ENCODE measurements at places on chromosomes 6 and 20. TPM values are rescaled to one million over a fixed set of nuclear protein-coding genes. Genes with fewer than 3 reads are reported as not detected.

Gene FRK
- 1.3 TPM for total RNA-seq

Gene NOX3
- not detected for total RNA-seq

Gene KIF25
- not detected for total RNA-seq

Gene GLP1R
- not detected for total RNA-seq

Gene HMGN4
- total RNA-seq = 161 TPM

Gene POPDC3
- not detected for total RNA-seq

Gene CCM2L
- not detected for total RNA-seq

Gene DNMT3B
- 7.1 TPM for total RNA-seq

Gene BTBD9
- 11.3 TPM for total RNA-seq

Gene TBXT
- total RNA-seq = not detected

Gene KIF6
- 2.7 TPM for total RNA-seq

Gene ZNF391
- total RNA-seq = 6.6 TPM

Gene TBX18
- not detected for total RNA-seq

Gene BHLHE23
- total RNA-seq = not detected

Gene EYS
- 0.99 TPM for total RNA-seq

DNA sequence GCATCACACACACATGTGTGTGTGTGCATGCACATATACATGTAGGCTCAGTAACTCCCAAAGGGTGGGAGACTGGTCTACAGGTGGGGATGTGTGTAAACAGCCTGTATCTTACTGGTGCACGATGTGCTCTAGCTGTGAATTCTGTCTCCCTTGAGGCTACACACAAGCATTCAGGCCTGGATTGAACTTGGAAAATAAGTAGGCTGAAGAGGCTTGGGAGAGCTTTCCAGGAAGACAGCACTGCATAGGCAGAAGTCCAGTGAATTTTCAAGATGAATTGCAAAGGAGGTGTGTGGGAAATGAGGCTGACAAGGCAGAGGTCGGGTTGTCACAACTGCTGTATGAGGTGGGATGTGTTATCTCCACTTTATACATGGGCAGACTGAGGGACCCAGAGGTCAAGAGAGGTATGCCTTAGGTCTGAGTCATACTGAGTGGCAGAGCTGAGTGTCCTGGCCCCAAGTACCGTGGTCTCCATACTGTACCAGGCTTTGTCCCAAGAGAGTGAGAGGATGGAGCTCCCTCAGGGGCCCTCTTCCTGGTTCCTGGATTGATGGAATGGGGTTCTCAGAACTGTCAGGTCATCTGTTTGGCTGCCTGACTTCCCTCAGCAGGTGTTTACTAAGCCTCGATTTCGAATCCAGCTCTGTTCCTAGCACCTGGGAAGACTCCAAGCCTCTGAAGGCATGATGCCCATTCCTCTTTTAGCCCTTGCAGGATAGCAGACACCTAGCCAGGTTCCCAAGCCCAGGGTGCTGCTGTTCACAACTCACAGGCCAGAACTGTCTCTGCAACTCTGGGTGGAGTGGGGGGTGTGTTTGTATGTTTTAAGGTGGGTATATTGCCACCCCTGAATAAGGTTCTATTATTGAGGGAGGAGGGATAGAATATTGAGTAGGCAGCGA lies 14.4 kb downstream of the SNPH start:
- DNase-seq = peak; percentile 72

DNA sequence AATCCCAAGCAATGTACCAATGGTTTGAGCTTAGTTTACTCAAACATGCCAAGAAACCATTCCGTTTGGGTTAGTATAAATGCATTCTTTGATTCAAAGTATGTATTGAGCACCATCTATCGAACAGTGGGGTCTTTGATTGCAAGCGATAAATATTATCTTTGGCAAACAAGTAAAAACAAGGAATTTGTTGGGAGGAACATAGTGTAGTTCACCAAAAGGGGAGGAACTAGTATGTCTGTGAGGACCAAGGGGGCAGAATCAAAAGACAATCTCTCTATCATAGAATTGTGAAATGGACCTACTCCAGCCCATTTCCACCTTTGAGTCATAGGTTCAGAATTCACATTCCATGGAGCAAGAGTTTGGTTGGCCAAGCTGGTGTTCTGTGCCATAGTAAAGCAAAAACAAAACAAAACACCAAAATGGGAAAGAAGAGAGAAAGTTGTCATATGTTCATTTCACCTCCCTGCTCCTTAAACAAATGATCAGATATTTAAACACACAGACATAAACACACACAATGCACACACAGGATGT lies 266.0 kb downstream of the TSHZ2 start:
- peak; percentile 80 for DNase-seq

GRCh38 chr20:25695532-25696370 lies 902 bp downstream of the ZNF337 start:
- DNase-seq = peak; percentile 38

DNA sequence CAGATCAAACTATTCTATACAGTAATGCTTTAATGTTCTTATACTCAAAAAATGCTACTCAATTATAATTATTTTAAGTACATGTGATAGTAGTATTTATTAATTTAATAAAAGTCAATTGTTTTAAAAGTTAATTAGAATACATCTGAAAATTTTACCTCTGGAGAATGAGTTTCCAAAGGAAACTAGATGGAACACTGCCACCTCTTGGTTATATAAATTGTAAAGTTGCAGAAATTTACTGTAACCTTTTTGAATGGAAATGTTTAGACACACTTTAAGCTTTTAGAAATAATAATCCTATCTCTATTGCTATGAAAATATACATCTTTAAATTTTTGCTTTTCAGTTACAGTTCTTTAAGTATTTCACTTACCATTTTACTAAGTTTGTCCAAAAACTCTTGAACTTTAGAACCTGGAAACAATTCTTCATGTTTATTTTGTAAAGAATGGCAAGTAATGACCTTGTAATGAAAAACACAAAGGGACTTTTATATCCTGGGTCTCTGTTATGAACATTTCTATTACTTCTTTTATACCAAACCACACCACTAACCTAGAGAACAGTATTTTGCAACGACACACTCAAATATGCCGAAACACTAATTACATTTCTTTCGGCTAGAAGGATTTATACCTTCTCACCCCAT lies 10.9 kb upstream of the BMP5 start:
- DNase-seq = peak; percentile 51

- no peak for DNase-seq
Observed at GRCh38 chr6:142918339-142919042, 26.5 kb downstream of the HIVEP2 start.

DNA sequence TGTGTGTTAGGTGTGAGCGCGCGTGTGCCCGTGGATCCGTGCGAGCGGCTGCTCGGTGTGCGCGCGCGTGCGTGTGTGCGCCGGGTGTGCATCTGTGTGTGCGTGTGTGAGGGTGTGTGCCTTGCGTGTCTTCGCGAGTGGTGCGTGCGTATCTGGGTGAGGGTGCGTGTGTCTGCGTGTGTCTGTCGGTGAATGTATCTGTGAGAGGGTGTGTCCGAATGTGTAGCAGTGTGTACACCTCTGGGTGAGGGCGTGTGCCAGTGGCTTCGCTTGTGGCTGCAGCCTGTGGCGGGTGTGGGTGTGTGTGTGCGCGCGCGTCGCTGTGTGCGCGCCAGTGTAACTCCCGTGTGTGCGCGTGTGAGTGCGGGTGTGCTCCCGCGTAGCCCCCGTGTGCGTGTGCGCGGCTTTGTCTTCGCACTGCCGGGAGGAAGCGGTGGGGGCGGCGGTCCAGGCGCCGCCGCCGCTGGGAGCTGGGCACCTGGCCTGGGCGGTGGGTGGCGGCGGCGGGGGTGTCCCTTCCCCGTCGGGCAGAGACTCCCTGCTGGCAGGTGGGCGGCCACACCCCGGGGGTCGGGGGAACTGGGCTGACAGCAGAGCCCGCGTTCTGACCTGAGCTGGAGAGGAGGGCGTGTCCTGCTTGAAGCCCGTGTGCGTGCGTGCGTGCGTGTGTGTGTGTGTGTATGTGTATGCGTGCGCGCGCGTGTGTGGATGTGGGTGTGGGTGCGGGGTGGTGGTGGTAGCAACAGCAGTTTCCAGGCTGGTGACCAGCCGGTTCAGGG lies 61.3 kb upstream of the EPB41L1 start:
- peak; percentile 51 for DNase-seq

GRCh38 chr6:14063756-14064155 lies 53.8 kb upstream of the CD83 start:
- DNase-seq = no peak

DNA sequence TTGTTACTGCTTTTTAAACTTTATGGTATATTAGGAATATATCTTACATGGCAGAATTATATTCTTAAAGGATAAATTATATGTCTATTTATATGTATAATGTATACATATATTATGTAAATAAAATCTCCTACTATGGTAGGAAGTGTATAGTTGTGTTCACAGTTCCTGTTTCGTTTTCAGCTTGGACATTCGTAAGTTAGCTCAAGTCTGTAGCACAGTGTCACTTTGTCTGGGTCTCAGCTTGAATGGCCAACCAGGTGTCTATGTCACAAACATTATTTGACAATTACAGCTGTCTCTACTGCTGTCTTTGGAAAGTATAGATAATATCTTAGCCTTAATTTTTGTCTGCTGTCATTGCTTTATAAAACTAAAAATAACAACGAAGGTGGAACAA lies 303.9 kb downstream of the CDKAL1 start:
- no peak for DNase-seq

GRCh38 chr6:85944776-85945175 lies 302.1 kb upstream of the SYNCRIP start:
- DNase-seq = no peak

GRCh38 chr6:160039441-160039840 lies 70.6 kb downstream of the IGF2R start:
- DNase-seq = no peak

DNA sequence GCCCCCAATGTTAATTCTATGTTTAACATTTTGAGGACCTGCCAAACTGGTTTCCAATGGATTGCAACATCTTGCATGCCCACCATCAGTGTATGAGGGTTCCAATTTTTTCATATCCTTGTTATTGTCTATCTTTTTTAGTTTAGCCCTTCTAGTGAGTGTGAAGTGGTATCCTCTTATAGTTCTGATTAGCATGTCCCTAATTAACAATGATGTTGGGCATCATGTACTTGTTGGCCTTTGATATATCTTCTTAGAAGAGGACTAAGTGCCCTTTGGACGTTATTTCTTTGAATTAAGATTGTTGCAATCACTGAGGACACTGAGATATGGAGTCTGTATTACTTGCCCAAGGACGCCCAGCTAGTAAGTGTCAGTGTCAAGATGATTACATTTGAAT lies 22.3 kb downstream of the GCNT2 start:
- no peak for DNase-seq

DNA sequence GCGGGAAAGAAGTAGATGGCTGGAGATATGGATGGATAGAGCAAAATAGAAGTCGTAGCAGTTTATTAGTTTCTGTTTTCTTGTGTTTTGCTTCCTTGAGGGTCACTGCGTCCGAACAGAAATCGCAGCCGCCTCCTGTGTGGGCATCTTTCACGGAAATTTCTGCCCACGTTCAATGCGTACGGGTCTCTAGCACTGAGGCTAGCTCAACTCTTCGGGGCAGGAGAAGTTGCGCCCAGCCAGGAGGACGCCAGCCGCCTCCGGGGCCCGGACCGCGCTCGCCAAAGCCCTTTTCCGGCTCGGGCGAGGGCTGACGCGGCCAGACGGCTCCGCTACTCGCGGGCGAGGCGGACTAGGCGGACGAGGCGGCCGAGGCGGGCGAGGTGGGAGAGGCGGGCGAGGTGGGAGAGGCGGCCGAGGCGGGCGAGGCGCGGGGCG lies 814 bp downstream of the TFAP2B start:
- DNase-seq = no peak

GRCh38 chr6:150247803-150248202 lies 105.0 kb downstream of the PPP1R14C start:
- DNase-seq = no peak

- DNase-seq = no peak
Observed at GRCh38 chr6:1574890-1575209, 34.9 kb upstream of the FOXC1 start.

- no peak for DNase-seq
Observed at GRCh38 chr6:16498957-16499356, 260.6 kb downstream of the GMPR start.

- no peak for DNase-seq
Observed at GRCh38 chr20:11377761-11378160, 539.9 kb upstream of the BTBD3 start.

GRCh38 chr6:31943742-31944141 lies 2.2 kb upstream of the CFB start:
- DNase-seq = no peak

- peak; percentile 70 for DNase-seq
Observed at GRCh38 chr6:154638369-154638768, 94.8 kb upstream of the SCAF8 start.

GRCh38 chr6:156016186-156016976 lies 560.7 kb upstream of the NOX3 start:
- peak; percentile 68 for DNase-seq

GRCh38 chr6:112030961-112031660 lies 22.8 kb upstream of the CCN6 start:
- DNase-seq = no peak

DNA sequence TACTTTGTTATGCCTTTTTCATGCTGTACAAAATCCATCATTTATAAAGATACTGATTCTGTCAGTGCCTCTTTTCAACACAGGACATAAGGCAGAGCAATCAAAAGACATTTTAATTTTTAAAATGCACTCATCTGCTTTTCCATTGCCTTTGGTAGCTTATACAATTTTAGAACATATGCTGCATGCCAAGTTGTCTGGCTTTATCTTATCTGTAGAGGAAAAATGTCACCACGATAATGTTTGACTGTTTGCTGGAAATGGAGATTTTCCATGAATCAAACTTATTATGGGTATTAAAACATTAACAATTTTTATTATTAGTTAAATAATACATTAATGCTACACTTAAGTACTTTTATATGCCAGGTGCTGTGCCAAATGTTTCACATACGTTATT lies 50.5 kb downstream of the NKAIN2 start:
- DNase-seq = no peak

DNA sequence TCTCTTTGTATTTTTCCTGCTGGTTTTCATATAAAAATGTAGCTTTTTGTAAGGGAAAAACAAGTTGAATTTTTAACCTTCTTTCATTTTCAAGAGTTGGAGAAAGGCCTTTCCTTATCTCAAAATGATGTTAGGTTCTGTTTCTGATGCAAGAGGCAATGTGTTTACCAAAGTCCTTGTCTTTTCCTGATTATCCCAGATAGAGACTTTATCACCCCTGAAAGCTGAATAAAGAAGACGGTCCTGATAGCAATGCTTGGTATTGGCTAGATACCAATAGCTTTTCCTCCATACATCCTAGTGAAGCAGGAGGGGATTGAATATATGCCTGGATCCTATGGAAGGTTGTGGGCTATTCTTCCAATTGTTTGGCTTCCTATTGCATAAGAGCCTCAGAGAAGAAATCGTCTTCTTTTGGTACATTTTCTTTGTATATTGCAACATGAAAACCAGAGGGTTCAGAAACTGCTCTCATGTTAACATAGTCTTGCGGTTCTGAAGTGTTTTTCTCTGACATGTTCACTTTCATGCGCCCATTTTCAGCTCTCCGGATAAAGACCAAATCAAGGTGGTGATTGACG lies 5.5 kb downstream of the PNLDC1 start:
- no peak for DNase-seq

GRCh38 chr6:125906158-125906998 lies 50.2 kb upstream of the HINT3 start:
- DNase-seq = peak; percentile 42

GRCh38 chr6:150204705-150205472 lies 62.0 kb downstream of the PPP1R14C start:
- no peak for DNase-seq
